Vagina (tissue), 2 donors: ENCODE measurements at places on chromosomes 11 and 22.

GRCh38 chr22:32005453-32005852, 37.6 kb upstream of the SLC5A1 start:
- no peak overlapping the region for H3K4me3 ChIP-seq
- no peaks in the 10 kb centered on the region for H3K36me3 ChIP-seq
- H3K27me3 ChIP-seq = no peaks in the 10 kb centered on the region
- DNase-seq = no peak
- H3K4me1 ChIP-seq = no peaks in the 10 kb centered on the region

GRCh38 chr11:116035977-116036376, 531.8 kb upstream of the CADM1 start:
- H3K27ac ChIP-seq = no peak overlapping the region
- no peaks in the 10 kb centered on the region for H3K27me3 ChIP-seq
- H3K36me3 ChIP-seq = no peaks in the 10 kb centered on the region
- no peak for DNase-seq
- no peak overlapping the region for H3K4me3 ChIP-seq
- H3K4me1 ChIP-seq = no peaks in the 10 kb centered on the region

- H3K4me1 ChIP-seq = no peaks in the 10 kb centered on the region
- H3K36me3 ChIP-seq = no peaks in the 10 kb centered on the region
- no peak overlapping the region for H3K27ac ChIP-seq
- no peak overlapping the region for H3K4me3 ChIP-seq
- DNase-seq = no peak
- no peaks in the 10 kb centered on the region for H3K27me3 ChIP-seq
These were observed 115.1 kb upstream of the GRAMD1B start for GRCh38 chr11:123314972-123315371.

GRCh38 chr22:21858025-21858764, 9.2 kb downstream of the MAPK1 start:
- no peak overlapping the region for H3K4me3 ChIP-seq
- no peaks in the 10 kb centered on the region for H3K27me3 ChIP-seq
- H3K4me1 ChIP-seq = peaks cover 82% of the 10 kb centered on the region
- no peaks in the 10 kb centered on the region for H3K36me3 ChIP-seq
- no peak for DNase-seq

DNA sequence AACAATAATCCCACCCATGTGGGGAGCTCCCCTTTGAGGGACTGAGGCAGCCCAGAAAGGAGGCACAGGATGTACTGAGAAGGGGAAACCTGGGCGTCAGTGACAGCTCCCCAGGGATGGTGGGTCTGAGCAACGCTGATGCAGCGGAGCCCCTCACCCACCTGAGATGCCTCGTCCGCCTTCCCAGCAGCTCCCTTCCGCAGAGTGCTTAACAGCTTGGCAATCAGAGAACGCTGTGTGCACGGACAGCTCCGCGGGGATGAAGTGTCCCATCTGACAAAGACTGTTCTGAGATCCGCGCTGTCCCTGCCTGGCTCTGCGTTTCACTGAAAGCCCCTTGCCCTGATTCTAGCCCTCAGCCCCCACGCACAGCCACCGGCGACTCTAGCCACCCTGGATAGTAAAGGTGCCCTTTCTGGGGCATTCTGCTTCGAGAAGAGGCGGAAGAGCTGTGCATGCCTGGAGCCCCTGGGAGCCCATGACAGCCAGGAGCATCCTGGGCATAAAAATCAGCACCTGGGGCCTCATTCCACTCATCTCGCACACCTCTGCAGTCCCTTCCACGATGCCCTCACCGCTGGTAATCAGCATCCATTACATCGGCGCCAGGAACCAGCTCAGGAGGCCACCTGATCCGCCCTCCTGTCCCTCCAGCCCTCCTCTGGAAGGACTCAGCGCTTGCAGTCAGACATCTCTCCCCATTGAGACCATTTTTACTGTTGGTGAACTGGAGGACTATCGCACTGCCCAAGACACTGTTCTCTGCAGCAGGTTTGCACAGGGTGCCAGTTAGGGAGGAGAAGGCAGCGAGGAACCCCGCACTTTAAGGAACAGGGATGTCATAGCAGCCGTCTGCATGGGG, 10.7 kb downstream of the KCNJ5 start:
- no peak for DNase-seq
- no peak overlapping the region for H3K4me3 ChIP-seq
- no peaks in the 10 kb centered on the region for H3K27me3 ChIP-seq
- no peak overlapping the region for H3K27ac ChIP-seq
- no peaks in the 10 kb centered on the region for H3K36me3 ChIP-seq

DNA sequence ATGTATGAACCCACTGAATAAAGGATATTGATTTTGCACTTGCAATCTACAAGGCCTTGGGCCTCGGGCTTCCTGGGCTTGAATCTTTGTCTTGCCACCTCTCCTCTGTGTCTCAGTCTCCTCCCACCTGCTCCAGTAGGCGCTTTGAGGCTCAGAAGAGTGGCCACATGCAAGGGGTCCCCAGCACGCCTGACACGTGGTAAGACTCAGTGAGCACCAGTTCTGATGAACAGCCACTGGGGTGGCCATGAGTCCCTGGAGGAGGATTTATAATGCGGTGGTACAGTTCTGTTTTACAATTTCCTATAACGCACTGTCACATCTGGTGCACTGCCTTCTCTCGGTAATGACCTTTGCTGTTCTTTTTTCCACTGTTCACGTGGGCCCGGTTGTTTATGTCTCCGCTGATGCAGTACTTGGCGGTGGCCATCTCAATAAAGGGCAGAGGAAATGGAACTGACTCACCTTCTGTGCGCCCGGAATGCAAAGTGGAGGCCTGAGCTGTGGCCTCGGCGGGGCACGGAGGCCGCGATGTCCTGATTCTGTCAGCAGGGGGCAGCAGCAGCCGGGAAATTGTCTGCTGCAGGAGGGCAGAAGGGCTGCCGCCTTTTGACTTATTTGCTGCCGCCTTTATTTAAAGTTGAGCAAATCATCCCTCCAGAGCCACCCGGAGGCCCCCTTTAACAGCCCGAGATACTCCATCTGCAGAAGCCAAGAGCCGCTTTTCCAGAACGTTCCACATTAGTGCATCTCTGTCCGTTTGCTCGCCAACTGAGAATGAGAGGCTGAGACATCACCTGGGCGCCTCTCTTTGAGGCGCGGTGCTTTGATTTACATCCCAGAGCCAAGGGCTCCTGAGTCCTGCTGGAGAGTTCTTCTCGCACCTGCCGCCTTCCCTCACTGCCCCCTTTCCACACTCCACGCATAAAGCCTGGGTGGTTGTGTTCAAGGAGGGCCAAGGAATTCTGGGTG, 6.0 kb upstream of the IFT27 start:
- peaks cover under 1% of the 10 kb centered on the region for H3K4me1 ChIP-seq
- no peak for DNase-seq
- H3K27ac ChIP-seq = peak overlapping the region; percentile 33
- H3K4me3 ChIP-seq = no peak overlapping the region

GRCh38 chr22:30261134-30261533, 5.5 kb downstream of the OSM start:
- H3K4me1 ChIP-seq = peaks cover 23% of the 10 kb centered on the region
- no peak overlapping the region for H3K27ac ChIP-seq
- H3K27me3 ChIP-seq = no peaks in the 10 kb centered on the region
- no peak for DNase-seq
- no peak overlapping the region for H3K4me3 ChIP-seq

DNA sequence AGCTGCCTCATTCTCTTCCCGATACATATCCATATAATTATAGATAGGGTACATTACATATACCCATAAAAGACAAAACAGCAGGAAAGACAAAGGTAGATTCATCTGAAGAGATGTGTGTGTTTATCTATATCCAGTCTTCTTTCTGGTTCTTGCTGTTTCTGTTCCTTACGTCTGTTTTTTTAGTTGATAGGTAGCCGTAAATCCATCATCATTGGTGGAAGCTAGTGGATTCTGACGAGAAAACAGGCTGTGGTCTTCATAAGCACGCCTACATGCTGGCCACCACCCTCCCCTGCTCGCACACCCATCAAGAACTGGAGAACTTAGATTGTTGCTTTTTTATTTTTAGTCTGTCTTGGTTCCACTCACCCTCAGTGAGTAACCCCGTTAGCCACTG, 51.6 kb downstream of the ARFGAP2 start:
- no peaks in the 10 kb centered on the region for H3K27me3 ChIP-seq
- no peaks in the 10 kb centered on the region for H3K4me1 ChIP-seq
- no peak overlapping the region for H3K4me3 ChIP-seq
- DNase-seq = no peak
- no peaks in the 10 kb centered on the region for H3K36me3 ChIP-seq

DNA sequence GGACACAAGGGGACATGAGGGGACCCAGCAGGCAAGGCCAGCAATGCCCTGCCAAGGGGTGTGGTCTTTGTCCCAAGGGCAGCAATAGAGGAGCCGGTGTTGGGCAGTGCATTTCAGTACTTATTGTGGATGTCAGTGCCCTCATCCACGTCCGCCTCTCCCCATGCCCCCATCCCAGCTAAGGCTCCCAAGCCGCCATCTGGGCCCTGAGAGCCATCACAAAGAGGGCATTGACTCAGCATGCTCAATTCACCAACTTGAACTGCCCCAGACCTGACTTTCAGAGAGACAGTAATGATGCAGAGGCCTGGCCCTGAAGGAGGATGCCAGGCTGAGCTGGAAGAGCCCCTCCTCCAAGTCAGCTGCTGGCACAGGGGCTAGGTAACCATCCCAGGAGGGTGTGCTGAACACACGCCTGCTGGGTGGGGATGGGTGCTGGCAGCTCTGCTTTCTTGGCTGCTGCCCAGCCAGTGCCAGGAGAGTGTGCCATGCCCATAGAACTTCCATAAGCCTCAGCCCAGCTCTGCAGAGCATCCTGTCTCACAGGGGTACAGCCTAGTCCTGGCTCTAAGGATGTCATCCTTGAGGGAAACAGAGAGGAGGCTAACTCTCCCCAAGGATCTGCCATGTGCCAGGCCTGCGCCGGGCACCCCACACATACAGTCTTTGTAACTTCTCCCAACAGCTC, 46.5 kb downstream of the PDE2A start:
- no peak overlapping the region for H3K27ac ChIP-seq
- peaks cover 30% of the 10 kb centered on the region for H3K4me1 ChIP-seq
- no peak overlapping the region for H3K4me3 ChIP-seq

- H3K4me3 ChIP-seq = no peak overlapping the region
- peak overlapping the region; percentile 25 for H3K27ac ChIP-seq
- DNase-seq = no peak
- H3K27me3 ChIP-seq = no peaks in the 10 kb centered on the region
These were observed 35.0 kb downstream of the TIMP3 start for GRCh38 chr22:32836280-32837123.

DNA sequence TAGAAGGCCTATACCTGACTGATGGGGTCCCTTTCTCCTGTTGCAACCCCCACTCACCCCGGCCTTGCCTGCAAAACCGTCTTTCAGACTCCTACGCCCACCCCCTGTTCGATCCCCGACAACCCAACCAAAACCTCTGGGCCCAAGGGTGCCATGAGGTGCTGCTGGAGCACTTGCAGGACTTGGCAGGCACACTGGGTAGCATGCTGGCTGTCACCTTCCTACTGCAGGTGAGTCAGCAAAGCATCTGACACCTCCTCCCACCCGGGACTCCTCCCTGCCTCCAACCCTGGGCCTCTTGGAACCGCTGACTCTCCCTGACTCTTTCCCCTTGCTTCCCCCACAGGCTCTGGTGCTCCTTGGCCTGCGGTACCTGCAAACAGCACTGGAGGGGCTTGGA, 1.2 kb downstream of the ROM1 start:
- H3K4me3 ChIP-seq = no peak overlapping the region
- no peaks in the 10 kb centered on the region for H3K27me3 ChIP-seq
- no peak for DNase-seq
- peak overlapping the region; percentile 92 for H3K27ac ChIP-seq
- H3K4me1 ChIP-seq = peaks cover 42% of the 10 kb centered on the region
- peaks cover 31% of the 10 kb centered on the region for H3K36me3 ChIP-seq

GRCh38 chr11:2118677-2119076, 20.5 kb downstream of the IGF2 start:
- H3K27ac ChIP-seq = no peak overlapping the region
- H3K4me3 ChIP-seq = no peak overlapping the region
- no peaks in the 10 kb centered on the region for H3K36me3 ChIP-seq
- H3K27me3 ChIP-seq = no peaks in the 10 kb centered on the region

DNA sequence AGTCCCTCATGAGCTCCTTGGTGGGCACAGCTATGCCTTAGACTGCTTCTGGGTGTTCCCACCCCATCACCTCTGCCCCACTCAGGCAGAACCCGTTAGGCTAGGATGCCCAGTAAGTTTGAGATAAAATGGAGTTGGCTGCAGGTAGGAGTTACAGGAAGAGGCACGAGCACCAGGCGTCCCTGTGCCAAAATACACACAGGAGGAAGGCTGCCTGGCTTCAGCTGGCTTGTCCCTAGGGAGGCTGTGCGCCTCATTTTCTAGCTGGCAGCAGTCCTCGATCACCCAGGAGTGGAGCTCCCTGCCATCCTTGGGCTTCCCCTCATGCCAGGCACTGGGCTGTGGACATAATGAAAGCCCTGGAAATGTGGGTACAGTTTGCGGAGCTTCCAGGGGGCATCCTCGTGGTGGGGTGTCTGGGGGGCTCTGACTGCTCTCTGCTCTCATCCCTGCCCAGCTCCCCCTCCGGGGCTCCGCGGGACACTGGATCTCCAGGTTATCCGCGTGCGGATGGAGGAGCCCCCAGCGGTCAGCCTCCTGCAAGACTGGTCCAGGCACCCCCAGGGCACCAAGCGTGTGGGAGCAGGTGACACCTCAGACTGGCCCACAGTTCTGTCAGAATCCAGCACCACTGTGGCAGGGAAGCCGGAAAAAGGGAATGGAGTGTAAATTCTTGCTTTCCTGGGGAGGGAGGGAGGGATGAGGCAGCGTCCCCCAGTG, 12.3 kb upstream of the MARK2 start:
- H3K27ac ChIP-seq = no peak overlapping the region
- H3K4me1 ChIP-seq = no peaks in the 10 kb centered on the region
- no peaks in the 10 kb centered on the region for H3K36me3 ChIP-seq

DNA sequence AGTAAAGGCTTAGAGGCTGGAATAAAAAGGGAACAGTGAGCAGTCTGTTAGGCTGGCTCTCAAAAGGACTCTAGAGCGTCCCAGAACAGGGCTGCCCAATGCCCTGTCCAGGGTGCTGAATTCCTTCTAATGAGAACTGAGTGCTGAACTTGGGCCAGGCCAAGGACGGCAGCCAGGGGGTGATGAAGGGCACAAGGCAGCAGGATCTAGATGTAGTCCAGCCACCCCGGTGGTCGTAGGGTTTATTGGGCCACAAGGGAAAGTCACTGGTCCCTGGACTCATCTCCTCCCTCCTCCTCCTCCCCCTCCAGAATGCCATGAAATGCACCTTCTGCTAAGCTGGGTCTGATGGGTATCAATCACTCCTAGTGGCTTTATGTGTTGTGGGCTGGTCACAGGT, 19.2 kb downstream of the NPTXR start:
- no peak for DNase-seq
- no peak overlapping the region for H3K4me3 ChIP-seq
- no peaks in the 10 kb centered on the region for H3K4me1 ChIP-seq
- H3K36me3 ChIP-seq = no peaks in the 10 kb centered on the region
